ENCODE measurements at places on chromosomes 1 and 21. TPM values are rescaled to one million over a fixed set of nuclear protein-coding genes. Genes with fewer than 3 reads are reported as not detected.

The FCAMR gene
- not detected for total RNA-seq

The ADAM30 gene
- total RNA-seq = not detected

The OR2T35 gene
- not detected for total RNA-seq

The PGLYRP4 gene
- total RNA-seq = not detected

The C1QC gene
- total RNA-seq = not detected

The PTPN14 gene
- total RNA-seq = not detected

GRCh38 chr1:224782281-224783000, 147.0 kb upstream of the DNAH14 start:
- no peak for DNase-seq
- no peak overlapping the region for H3K27ac ChIP-seq
- H3K4me1 ChIP-seq = peaks cover 5% of the 10 kb centered on the region
- peaks cover 11% of the 10 kb centered on the region for H3K27me3 ChIP-seq

DNA sequence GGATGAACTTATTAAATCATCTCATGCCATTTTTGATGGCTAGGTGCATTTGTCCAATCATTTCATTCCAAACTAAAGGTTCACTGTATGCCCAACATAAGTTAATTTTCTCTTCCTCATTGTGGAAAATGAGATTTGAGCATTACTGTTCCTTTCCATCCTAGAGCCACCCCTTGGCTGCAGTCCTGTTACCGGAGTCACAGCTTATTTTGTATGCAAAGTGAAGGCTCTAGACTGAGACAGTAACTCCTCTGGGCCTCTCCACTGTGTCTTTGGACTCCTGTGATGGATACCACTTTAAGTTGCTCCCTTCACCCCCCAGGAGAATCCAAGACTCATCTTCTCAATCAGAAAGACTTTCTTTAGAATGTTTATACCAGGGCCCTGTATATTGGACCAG, 59.7 kb downstream of the FGGY start:
- H3K4me1 ChIP-seq = no peaks in the 10 kb centered on the region
- DNase-seq = no peak
- H3K4me3 ChIP-seq = no peak overlapping the region
- no peak overlapping the region for H3K27ac ChIP-seq
- H3K27me3 ChIP-seq = no peaks in the 10 kb centered on the region

DNA sequence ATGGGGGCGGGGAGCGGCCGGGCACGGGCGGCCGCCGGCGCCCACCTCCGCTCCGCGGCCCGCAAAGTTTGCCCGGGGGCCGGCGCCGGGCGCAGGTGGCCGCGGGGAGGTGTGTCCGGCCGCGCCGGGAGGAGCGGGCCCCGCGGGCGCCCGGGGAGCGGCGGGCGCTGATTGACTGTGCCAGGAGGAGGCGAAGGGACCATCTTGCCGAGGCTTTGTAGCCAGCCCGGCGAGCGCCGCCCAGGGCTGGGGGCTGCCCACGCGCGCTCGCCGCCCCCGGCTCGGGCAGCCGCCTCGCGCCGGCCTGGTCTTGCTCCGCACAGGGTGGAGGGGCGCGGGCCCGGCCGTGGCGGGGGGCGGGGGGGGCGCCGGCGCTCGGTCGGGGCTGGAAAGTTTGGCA, 432 bp downstream of the EPHB2 start:
- no peaks in the 10 kb centered on the region for H3K36me3 ChIP-seq
- no peak for DNase-seq
- no peak overlapping the region for H3K27ac ChIP-seq
- peaks cover 71% of the 10 kb centered on the region for H3K27me3 ChIP-seq

DNA sequence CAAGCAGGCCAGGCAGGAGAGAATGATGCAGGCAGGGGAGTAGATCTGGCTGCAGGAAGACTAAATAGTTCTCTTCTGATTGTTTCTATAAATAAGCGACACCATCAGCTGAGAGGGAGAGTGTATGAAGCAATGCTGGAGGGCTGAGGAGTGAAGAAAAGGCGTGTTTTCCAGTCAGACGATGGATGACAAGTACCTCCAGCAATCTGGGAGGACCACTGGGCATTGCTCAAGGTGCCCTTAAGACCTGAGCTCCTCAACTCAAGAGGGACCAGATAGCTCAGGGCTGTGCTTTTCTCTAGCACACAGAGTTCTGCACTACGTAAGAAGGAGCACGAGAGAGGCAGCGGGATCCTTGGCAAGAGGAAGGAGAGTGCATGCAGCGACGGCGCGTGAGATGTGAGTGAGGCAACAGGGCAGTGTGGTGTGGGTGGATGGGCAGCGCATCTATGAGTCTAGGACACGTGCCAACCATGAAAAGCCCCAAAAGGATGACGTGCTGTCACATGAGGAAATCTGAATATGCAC, 36.0 kb downstream of the PABPC4 start:
- H3K36me3 ChIP-seq = peaks cover 4% of the 10 kb centered on the region
- H3K27me3 ChIP-seq = no peaks in the 10 kb centered on the region
- H3K4me1 ChIP-seq = peaks cover 6% of the 10 kb centered on the region
- H3K4me3 ChIP-seq = no peak overlapping the region

- H3K36me3 ChIP-seq = no peaks in the 10 kb centered on the region
- H3K4me3 ChIP-seq = no peak overlapping the region
- no peaks in the 10 kb centered on the region for H3K4me1 ChIP-seq
- H3K27me3 ChIP-seq = peaks cover 22% of the 10 kb centered on the region
Observed at GRCh38 chr1:41493117-41493536, 8.6 kb upstream of the EDN2 start.

DNA sequence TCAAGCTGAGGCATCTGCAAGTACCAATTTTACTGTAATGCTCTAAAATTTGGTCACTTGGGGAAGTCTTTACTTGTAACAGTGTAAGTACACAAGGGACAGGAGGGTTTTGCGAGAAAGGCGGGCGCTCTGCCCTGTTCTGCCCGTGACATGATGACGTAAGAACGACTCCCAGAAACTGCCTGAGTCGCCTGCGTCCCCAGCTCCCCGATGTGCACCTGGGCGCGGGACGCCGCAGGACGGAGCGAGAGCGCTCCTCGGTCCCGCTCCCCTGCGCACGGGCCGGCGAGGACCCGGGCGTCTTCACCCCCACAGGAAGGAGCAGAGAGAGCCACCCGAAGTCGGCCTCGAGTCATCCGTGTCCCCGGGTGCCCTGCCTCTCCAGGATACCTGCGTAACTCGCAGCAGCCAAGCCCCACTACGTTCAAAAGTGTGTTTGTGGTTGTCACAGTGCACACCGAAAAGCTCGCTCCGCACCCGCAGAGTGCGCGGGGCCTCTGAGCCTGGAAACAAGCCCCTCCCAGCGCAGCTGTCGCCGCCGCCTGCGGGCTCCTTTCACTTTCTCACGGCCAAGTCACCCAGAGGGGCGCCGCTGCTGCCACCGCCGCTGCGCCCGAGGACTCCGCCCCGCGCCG, 3.3 kb upstream of the ZBTB18 start:
- H3K27me3 ChIP-seq = peaks cover 4% of the 10 kb centered on the region
- H3K27ac ChIP-seq = peak overlapping the region; percentile 96
- peaks cover 4% of the 10 kb centered on the region for H3K36me3 ChIP-seq
- H3K4me1 ChIP-seq = peaks cover 24% of the 10 kb centered on the region
- peak overlapping the region; percentile 95 for H3K4me3 ChIP-seq
- no peak for DNase-seq

DNA sequence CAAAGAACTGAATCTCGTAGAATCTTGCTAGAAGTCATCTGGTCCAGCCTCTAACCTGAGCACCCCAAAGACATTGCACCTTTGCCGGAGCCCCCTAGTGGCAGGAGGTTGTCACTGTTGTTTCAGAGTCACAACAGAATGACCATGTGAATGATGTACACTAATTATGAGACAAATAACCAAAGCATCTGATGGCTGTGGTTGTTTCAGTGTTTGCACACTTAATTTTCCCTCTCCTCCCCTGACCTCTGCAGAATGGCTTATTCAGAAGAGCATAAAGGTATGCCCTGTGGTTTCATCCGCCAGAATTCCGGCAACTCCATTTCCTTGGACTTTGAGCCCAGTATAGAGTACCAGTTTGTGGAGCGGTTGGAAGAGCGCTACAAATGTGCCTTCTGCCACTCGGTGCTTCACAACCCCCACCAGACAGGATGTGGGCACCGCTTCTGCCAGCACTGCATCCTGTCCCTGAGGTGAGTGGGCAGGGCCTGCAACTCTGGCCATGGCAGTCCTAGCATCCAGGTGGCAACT, 26.4 kb downstream of the TRAF5 start:
- DNase-seq = peak; percentile 28
- peak overlapping the region; percentile 82 for H3K27ac ChIP-seq
- H3K36me3 ChIP-seq = peaks cover 6% of the 10 kb centered on the region
- no peaks in the 10 kb centered on the region for H3K27me3 ChIP-seq

DNA sequence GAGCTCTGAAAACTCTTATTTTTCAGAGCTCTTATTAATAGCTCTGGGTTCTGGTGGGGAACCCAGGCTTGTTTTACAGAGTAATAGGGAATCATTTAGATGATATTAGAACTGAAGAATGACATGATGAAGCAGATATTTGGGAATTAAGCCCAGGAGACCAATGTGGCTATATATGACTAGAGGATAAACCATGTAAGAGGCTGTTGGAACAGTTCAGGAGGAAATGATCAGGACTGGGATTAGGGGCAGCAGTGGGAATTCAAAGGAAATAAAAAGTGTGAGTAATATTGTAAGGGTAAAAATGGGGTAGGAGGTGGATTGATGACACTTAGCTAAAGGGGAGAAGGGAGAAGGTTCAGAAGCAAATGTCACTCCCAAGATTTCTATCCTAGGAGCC, 58.6 kb downstream of the GIPC2 start:
- peaks cover 34% of the 10 kb centered on the region for H3K27me3 ChIP-seq
- H3K36me3 ChIP-seq = peaks cover 6% of the 10 kb centered on the region
- no peak overlapping the region for H3K4me3 ChIP-seq
- H3K27ac ChIP-seq = no peak overlapping the region
- peaks cover 3% of the 10 kb centered on the region for H3K4me1 ChIP-seq

DNA sequence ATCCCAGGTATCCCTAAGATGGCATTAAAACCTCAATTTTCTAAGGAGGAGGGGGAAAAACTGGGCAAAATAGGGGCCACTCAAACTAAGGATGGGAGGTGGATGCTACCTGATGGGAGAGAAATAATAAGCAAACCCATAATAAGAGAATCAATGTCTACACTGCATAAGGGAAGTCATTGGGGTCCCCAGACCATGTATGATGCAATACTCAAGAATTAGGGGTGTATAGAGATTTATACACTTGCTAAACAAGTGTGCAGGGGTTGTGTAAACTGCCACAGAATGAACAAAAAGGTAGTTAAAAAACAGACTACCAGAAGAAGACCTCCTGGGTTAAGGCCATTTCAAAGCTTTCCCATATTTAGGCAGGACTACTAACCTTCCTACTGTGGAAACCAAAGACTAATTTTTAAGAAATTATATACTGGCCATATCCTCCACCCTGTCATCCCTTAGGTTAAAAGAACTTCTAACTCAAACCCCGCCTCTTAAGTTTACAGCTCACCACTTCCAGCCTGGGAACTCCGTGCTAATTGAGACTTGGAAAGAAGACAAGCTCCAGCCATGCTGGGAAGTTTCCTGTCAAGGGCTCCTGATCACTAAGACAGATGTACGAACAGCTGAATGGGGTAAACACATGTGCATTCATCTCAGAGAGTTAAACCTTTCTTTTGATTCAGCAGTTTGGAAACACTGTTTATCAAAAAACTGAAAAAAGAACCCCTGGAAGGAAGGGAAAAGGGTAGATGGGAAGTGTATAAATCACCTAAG, 64.4 kb upstream of the TLR5 start:
- no peak overlapping the region for H3K4me3 ChIP-seq
- peaks cover 4% of the 10 kb centered on the region for H3K36me3 ChIP-seq
- H3K27me3 ChIP-seq = peaks cover 4% of the 10 kb centered on the region
- no peak for DNase-seq

DNA sequence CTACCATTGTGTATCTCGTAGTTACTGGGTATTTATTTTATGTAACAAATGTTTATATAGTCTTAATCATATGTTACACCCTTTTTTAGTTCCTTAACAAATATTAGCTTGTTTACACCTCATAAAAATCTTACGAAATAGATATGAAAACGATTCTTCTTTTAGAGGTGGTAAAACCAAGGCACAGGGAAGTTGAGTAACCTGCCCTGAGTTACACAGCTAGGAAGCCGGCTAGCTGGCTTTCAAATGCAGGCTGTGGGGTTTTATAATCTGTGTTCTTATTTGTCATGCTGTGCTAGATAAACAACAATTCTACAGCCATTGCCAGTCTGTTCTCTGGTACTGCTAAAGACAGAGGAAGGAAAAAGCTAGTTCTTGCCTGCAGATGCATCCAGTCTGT, 109.6 kb downstream of the NOS1AP start:
- no peak for DNase-seq
- no peaks in the 10 kb centered on the region for H3K36me3 ChIP-seq
- no peaks in the 10 kb centered on the region for H3K4me1 ChIP-seq
- H3K27ac ChIP-seq = no peak overlapping the region
- peaks cover 21% of the 10 kb centered on the region for H3K27me3 ChIP-seq
- H3K4me3 ChIP-seq = no peak overlapping the region

- no peak overlapping the region for H3K27ac ChIP-seq
- no peak for DNase-seq
- H3K4me3 ChIP-seq = no peak overlapping the region
- H3K4me1 ChIP-seq = peaks cover 19% of the 10 kb centered on the region
Observed at GRCh38 chr21:14452727-14453241, 69.8 kb upstream of the HSPA13 start.

GRCh38 chr21:17527240-17527639, 14.4 kb downstream of the CXADR start:
- H3K27me3 ChIP-seq = peaks cover 5% of the 10 kb centered on the region
- no peak overlapping the region for H3K27ac ChIP-seq
- H3K4me1 ChIP-seq = peaks cover 4% of the 10 kb centered on the region
- no peak for DNase-seq

DNA sequence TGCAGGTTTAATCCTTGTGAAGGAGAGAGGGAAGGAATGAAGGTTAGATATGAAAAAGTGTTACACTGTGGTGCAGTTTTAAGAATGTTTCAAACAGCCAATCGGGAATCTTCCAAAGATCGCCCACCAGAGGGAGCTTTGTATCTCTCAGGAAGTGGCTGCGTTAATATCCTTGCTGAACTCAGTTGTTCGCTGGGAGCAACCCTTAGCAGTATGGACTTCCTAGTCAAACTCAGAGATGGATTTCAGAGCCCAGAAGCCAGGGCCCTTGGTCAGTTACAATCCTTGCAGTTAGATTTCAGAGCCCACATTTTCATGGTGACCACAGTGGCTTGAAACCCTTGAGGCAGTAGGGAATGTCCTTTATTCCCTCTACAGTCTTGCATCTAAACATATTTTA, 136.2 kb downstream of the NTNG1 start:
- no peak overlapping the region for H3K27ac ChIP-seq
- no peaks in the 10 kb centered on the region for H3K27me3 ChIP-seq

DNA sequence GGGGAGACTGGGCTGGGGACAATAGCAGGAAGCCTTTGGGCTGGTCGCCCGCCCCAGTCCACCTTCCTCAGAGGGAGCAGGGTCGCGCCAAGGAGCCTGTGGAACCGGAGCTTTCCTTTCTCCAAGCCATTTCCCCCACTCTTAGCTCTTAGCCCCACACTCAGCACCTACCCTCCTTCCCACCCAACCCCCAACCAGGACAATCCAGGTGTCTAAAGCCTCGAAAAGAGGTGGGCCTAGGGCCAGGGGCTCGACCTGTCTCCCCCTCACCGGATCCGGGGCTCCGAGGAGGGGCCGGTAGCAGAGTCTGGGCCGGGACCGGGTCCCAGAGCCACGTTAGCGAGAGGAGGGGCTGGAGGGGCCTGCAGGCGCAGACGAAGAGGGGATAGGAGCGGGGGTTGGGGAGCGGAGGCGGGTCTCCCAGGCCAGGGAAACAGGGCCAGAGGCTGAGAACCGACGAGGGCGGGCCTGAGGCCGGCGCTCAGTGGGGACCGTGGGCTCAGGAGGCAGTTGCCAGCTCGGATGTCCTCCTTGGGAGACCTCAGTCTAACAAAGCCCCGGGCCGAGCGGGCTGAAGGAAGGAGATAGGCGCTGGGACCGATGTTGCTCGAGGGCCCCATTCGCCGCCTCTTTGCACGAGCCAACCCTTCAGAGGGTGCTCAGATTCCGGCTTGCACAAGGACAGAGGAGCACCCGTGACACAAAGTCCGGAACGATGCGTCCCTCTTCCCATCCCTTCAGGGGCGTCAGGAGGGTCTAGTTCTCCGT, 943 bp downstream of the SEMA6C start:
- no peak for DNase-seq
- H3K27ac ChIP-seq = peak overlapping the region; percentile 87
- peak overlapping the region; percentile 99 for H3K4me3 ChIP-seq
